ENCODE measurements at places on chromosomes 5 and 9.
A peak's percentile ranks its signal among the peaks of the same experiment; 100 is the strongest.

DNA sequence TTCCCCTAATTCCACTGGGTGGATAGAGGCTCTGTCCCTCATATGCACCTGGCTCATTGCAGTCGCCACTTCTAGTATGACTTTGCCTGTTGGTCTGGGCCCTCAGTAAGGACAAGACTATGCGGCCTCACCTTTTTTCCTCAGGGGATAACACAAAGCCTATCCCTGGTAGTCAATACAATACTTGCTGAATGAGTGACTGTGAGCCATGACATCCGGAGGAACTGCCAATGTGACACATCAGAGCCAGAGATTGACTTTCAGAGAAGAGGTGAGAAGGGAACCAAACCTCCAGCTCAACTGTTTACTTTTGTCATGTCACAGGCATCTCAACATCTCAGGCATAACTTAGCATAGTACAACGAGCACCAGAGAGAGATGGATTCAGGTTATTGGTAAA, 371.3 kb downstream of the DMRT2 start:
- DNase-seq = no peak

DNA sequence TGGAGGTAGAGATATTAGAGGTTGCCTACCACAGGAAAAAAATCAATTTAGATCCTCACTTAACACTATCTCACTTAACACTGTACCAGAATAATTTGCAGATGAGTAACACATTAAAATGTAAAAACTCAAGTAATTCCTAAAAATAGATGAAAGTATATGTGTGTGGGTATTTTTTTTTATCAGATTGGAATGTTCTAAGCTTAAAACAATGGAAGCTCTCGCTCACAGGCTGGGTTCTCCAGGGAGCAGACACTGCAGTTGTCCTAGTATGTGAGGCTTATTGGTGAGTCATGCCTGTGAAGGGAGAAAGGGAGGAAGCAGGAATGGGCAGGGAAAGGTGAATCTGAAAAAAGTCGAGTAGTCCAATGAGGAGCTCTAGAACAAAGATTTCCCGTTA, 181.3 kb upstream of the ZNF608 start:
- peak; percentile 83 for DNase-seq

DNA sequence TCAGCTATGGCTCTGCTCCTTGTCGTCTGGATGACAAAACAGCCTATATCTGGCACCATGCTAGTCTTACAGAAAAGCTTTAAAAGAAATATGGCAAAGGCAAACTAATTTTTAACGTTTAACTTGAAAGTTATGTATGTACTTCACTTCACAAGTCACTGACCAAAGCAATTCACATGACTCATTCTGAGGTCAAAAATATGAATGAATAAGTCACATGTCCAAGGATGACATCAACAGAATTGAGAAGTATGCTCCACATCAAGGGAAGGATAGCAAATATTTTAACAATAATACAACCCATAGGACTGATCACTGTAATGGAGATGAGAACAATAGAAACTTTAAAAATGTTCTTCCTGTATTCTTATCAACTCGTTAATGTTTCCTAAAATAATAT, 1072.6 kb upstream of the NUDT12 start:
- peak; percentile 35 for DNase-seq

DNA sequence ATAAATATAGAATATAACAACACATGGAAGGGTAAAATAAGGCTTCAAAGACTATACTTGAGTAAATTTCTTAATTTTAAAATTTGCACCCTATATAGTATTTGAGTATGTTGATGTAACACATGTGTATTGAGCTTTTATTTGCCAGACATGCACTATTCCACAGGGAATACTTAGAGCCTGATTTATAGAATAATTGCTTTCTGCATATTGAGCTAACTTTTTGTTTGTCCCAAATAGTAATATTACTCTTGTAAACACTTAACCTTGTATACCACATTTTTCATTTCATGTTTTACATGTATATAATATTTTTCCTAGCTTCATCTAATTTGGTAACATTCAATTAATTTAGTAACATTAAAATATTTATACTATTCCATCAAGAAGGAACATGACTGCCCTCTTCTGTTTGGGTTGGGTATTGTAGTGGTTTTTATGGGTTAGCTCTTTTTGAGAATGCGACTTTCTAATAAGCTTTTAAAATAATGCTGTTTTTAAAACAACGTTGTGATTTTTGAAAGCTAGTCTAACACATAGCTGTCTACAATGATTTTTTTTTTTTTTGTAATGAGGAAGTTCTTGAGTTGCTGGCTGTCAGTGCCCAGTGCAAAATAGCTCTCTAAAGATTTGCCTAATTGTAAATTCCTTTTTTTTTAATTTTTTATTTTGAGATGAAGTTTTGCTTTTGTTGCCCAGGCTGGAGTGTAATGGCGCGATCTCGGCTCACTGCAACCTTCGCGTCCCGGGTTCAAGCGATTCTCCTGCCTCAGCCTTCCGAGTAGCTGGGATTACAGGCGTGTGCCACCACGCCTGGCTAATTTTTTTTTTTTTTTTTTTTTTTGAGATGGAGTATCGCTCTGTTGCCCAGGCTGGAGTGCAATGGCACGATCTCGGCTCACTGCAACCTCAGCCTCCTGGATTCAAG, 4.8 kb downstream of the SUB1 start:
- DNase-seq = peak; percentile 47

- DNase-seq = no peak
These were observed 39.5 kb upstream of the PSD2 start for GRCh38 chr5:139755892-139756671.

DNA sequence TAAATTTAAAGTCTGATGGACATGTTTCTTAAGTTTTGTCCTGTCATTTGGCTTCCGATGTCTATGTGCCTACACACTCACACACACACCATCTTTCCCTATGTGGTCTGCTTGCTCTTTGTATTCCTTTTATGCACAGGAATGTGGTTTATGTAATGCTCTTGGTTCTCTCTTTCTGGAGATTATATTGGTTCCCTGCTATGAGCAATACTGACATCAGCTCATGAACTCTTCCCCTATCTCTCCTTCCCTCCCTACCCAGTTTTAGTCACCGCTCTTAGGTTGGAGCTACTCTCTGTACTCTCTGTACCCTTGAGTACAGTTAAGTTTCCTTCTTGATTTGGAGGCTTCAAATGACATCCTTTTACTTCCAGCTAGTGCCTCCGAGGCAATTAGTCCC, 77.9 kb upstream of the MVB12B start:
- peak; percentile 86 for DNase-seq

- no peak for DNase-seq
These were observed 2.3 kb upstream of the OTP start for GRCh38 chr5:77640589-77641396.

DNA sequence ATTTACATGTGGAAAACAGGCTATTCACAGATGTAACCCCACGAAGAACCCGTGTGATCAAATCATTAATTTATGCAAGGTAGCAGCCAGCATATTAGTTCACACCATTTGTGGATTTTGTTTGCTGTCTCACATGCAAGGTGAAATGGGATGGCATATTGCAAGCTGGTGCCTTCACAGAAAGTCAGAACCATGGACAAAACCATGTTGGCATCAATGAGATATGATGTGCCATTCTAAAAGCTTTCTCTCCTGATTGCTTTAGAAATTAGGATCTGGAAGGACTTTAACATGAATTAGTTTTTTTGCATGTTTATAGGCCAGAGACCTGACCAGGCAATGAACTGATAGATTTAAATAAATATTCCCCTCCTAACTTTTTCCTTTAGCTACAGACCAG, 129.3 kb downstream of the SEMA6A start:
- no peak for DNase-seq

DNA sequence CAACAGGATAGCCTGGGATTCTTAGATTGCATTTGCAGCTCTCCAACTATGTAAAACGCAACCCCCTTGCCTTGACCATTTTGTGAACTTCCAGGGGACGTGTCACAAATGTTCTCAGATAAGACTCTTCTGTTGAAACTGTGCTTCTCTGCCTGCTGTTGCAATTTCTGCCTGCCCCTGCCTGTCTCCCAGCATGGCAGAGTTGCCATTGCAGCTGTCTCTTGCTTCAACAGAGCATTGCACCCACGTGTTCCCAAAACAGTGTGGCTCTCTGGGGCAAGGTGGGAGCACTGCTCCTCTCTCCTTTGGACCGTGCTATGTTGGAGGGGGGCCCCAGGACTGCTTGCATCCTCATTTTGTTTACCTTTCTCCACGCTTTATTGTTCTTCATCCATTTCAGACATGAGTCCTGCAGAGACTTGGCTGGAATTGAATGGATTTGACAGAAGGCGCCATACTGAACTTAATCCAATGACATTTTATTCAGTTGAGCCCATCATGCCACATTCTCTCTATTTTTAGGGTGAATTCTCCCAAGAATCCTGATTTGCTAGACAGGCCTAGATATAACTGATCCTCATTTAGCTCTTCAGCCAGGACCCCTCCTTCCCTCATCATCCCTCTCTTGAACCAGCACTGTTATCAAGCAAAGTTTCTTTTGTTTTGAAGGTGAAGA, 90.7 kb downstream of the MAT2B start:
- no peak for DNase-seq

DNA sequence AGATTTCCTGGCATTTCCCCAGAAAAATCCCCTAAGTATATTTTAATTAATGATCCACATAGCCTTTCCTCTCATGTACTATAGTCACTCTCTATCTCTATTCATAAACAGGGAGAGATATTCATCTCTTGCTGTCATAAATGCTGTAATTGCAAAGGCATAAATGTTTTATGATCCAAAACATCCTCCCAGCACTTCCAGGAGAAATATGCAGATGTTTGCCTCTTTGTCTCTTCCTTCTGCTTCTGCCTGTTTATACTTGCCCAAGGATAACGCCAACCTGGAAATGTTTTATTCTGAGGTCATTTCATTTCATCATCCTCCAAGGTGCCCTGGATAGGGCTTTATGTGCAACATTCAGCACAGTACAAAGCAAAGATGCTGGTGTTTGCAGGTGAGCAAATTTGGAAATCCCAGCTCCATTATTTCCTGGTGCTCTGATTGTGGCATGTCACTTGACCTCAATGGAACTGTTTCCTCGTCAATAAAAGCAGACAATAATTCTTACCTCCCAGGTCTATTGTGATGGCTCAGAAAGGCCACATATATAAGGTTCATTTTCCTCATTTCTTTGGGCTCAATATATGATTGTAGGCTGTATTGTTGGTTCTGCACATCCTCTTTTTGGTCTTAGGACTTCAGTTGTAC, 6.9 kb downstream of the TNFSF15 start:
- DNase-seq = no peak

GRCh38 chr9:32406046-32406445, 21.6 kb downstream of the ACO1 start:
- no peak for DNase-seq

DNA sequence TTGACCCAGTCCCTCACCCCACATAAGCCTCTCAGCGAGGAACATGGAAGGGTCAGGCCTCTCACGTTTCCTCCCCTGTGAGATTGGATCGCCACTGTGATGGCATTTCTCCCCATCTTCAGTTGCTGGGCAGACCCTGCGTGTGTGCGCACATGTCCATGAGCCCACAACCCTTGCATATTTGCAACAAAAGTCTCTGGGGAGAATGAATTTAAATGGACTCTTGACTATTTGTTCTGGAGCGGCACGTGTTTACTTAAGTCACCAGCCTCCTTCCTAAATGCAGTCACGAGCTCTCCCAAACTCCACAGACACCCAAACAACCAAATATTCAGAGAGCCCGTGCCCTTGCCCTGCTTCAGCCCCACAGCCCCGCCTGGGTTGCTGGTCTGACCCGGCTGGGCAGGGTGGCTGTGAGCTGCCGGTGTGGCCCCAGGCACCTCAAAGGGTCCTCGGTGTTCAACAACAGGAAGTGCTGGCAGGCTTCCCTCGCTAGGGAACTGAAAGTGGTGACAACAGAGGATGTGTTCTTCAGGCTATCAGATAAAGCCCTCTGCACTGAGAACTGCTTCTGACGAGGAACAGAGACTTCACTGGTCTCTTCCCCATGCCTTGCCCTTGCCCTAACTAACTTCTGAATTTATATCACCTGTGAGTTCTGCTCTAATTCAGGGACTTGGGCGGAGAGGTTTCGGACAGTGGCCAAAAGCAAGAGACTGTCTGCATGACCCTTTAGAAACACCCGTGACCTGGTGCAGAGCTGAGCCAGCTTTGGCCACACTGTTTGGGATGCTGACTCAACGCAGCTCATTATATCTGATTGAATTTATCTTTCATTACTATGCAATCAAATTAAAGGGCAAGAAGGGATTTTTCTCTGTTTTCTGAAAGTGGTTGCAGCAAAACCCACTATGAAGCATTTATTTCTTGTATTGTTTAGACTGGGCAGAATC, 19.2 kb upstream of the CD180 start:
- peak; percentile 17 for DNase-seq

DNA sequence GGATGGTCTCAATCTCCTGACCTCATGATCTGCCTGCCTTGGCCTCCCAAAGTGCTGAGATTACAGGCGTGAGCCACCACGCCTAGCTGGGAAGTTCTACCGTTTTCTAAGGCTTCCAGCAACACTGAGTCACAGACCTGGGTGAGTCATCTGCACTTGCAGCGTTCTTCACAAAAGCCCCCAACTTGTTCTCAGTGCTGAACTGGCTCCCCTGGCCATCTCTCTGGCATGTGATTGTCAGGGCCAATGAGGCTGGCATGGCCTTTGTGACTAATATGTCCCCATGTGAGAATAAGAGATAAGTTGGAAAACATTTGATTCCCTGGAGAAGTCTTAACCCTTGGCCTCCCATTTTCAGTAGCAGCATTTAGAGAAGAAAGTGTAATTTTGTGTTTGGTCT, 124.4 kb downstream of the WDR41 start:
- peak; percentile 62 for DNase-seq

- no peak for DNase-seq
These were observed 585.3 kb upstream of the KLF4 start for GRCh38 chr9:108074900-108075299.

- no peak for DNase-seq
These were observed 13.2 kb upstream of the CEL start for GRCh38 chr9:133048595-133048994.

GRCh38 chr5:17801595-17801994, 167.3 kb downstream of the TAF11L14 start:
- no peak for DNase-seq

DNA sequence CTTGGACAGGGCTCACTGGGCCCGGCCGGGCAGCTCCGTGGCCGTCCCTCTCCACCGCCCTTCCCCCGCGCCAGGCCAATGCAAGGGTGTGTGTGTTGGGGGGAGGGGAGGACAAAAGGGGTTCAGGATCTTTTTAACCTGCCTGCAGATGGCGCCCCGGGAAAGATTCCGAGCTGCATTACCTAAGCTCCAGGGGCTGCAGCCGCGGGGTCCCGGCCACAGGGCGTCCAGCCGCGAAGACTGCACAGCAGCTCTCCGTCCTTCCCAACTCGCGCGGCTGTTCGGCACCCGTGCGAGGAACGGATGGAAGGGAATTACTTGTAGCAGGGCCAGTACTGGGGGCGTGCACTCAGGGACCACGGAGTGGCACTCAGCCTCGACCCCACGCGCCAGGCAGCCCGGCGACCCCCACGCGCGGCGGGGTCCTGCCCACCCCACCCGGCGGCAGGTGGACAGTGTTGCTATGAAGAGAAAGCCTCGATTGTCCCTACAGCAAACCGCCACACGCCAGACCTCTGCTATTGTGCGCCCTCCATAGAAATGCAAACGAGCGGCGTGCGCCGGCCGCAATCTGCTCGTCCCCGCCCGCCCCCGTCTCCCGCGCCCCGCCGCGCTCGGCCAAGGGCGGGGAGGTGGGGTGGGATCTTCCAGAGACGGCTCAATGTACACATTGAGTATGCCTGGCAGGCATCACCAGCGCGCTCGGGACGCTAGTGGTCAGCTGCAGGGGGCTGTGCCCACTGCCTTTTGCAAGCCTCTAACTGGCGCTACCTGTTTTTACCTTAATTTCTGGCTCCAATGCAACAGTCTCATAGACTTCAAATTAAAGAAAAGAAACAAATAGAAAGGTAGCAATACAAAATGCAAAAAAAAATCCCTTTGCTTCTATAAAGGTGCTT, 796 bp upstream of the GADD45G start:
- DNase-seq = peak; percentile 82

- no peak for DNase-seq
These were observed 58.1 kb downstream of the PIP5K1B start for GRCh38 chr9:68763104-68763503.
